ENCODE measurements at places on chromosomes 7 and 10. TPM values are rescaled to one million over a fixed set of nuclear protein-coding genes. Genes with fewer than 3 reads are reported as not detected.

ANLN gene
- total RNA-seq, result 33.2 TPM

DNA sequence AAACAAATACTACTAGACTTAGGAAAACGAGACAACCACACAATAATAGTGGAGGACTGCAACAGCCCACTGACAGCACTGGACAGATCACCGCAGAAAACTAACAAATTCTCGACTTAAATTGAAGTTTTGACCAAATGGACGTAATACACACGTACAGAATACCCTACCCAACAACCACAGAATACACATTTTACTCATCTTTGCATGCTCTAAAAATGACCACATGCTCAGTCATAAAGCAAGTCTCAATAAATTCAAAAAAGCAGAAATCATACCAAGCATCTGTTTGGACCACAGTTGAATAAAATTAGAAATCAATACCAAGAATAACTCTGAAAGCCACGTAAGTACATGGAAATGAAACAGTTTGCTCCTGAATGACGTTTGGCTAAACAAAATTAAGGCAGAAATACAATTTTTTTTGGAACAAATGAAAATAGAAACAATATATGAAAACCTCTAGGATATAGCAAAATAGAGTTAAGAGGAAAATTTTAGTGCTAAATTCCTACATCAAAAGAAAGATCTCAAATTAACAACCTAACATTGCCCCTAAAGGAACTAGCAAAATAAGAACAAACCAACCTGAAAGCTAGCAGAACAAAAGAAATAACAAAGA, 30.6 kb downstream of the MAPK8 start:
- H3K27ac ChIP-seq, result no peak overlapping the region
- DNase-seq, result no peak
- H3K36me3 ChIP-seq, result peaks cover 12% of the 10 kb centered on the region
- no peaks in the 10 kb centered on the region for H3K27me3 ChIP-seq
- H3K4me3 ChIP-seq, result no peak overlapping the region

DNA sequence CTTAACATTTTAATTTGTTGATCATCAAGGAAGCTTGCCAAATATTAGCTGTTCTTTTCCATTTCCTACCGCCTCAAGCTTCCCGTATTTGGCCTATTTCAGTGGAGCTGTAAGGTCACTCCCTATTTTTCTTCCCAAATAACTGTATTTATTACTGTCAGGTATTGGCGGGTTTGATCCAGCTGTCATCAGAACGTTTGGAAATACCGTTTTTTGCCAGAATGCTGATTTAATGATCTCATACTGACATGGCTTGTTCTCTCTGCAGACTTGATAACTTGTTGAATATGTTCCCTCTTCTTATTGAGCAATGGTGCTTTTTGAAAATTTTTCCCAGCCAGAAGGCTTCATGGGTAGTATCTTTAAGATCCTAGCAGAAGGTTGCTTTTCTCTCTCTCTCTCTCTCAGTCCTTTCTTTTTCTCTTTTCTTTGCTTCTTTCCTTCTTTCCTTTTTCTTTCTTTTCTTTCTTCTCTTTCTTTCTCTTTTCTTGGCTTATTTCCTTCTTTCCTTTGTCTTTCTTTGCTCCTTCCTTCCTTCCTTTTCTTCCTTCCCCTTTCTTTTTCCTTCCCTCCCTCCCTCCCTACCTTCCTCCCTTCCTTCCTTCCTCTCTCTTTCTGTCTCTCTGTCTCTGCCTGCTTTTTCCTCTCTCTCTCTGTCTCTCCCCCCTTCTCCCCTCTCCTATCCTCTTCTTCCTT, 42.1 kb downstream of the CUX1 start:
- no peak for DNase-seq
- no peaks in the 10 kb centered on the region for H3K27me3 ChIP-seq
- H3K27ac ChIP-seq, result peak overlapping the region; percentile 67
- no peaks in the 10 kb centered on the region for H3K36me3 ChIP-seq
- peaks cover 54% of the 10 kb centered on the region for H3K4me1 ChIP-seq

HIF1AN gene
- total RNA-seq, result 50.8 TPM

PPRC1 gene
- total RNA-seq, result 47.3 TPM

- peaks cover 3% of the 10 kb centered on the region for H3K4me1 ChIP-seq
- DNase-seq, result no peak
- no peak overlapping the region for H3K4me3 ChIP-seq
- no peak overlapping the region for H3K27ac ChIP-seq
- peaks cover 5% of the 10 kb centered on the region for H3K27me3 ChIP-seq
These were observed 610.6 kb downstream of the ZWINT start for GRCh38 chr10:55750458-55750857.

DNA sequence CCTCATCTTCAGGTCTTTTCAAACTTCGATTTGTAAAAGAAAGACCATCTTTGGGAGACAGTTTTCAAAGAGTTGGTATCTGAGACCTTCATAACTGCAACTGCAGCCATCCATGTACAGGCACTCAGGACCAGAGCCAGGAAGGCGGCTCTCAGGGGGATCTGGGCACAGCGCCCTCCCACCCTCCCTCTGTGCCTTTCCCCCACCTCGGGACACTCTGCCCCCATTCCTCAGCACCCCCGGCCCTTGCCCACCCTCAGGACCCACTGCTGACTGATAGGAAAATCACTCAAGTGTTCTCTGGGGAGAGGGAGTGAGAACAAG, 143.6 kb downstream of the CUBN start:
- DNase-seq, result no peak
- H3K36me3 ChIP-seq, result no peaks in the 10 kb centered on the region
- H3K27me3 ChIP-seq, result no peaks in the 10 kb centered on the region
- H3K4me3 ChIP-seq, result peak overlapping the region; percentile 29
- H3K4me1 ChIP-seq, result peaks cover 42% of the 10 kb centered on the region

GRCh38 chr7:151085329-151085690, 965 bp upstream of the AGAP3 start:
- peaks cover 49% of the 10 kb centered on the region for H3K4me1 ChIP-seq
- no peaks in the 10 kb centered on the region for H3K36me3 ChIP-seq
- H3K27ac ChIP-seq, result peak overlapping the region; percentile 86
- peak overlapping the region; percentile 79 for H3K4me3 ChIP-seq

MYO3A gene
- not detected for total RNA-seq

HSPA12A gene
- total RNA-seq, result 6.9 TPM

DNA sequence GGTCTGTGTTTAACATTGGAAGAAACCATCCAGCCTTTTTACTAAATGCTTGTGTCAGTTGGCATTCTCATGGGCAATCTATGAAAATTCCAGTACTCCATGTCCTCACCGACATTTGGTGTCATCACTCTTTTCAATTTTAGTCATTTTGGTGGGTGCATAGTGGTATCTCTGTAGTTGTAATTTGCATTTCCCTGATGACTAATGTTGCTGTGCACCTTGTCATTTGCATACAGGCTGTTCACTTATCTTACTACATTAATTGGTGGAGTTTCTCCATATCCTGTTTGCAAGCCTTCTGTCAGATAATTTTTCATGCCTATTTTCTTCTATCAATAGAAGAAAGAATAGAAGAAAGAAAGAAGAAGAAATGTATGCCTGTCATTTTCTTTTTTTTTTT, 73.7 kb downstream of the PLPP4 start:
- DNase-seq, result no peak
- H3K4me1 ChIP-seq, result peaks cover 2% of the 10 kb centered on the region
- H3K36me3 ChIP-seq, result no peaks in the 10 kb centered on the region
- H3K27ac ChIP-seq, result no peak overlapping the region
- no peaks in the 10 kb centered on the region for H3K27me3 ChIP-seq
- no peak overlapping the region for H3K4me3 ChIP-seq

GRCh38 chr10:31142026-31142425, 110.4 kb upstream of the ZNF438 start:
- H3K4me3 ChIP-seq, result no peak overlapping the region
- DNase-seq, result no peak
- H3K27ac ChIP-seq, result peak overlapping the region; percentile 62
- H3K27me3 ChIP-seq, result no peaks in the 10 kb centered on the region
- H3K4me1 ChIP-seq, result peaks cover 43% of the 10 kb centered on the region

GRCh38 chr7:30238721-30239441, 45.5 kb upstream of the ZNRF2 start:
- DNase-seq, result no peak
- H3K4me1 ChIP-seq, result peaks cover 22% of the 10 kb centered on the region
- H3K4me3 ChIP-seq, result no peak overlapping the region
- peaks cover 4% of the 10 kb centered on the region for H3K36me3 ChIP-seq
- H3K27me3 ChIP-seq, result no peaks in the 10 kb centered on the region

VGF gene
- not detected for total RNA-seq

LBX1 gene
- total RNA-seq, result not detected

- no peak overlapping the region for H3K4me3 ChIP-seq
- H3K27me3 ChIP-seq, result no peaks in the 10 kb centered on the region
- H3K4me1 ChIP-seq, result peaks cover 82% of the 10 kb centered on the region
- peak overlapping the region; percentile 79 for H3K27ac ChIP-seq
These were observed 385.6 kb upstream of the NPVF start for GRCh38 chr7:25613912-25614311.

DNA sequence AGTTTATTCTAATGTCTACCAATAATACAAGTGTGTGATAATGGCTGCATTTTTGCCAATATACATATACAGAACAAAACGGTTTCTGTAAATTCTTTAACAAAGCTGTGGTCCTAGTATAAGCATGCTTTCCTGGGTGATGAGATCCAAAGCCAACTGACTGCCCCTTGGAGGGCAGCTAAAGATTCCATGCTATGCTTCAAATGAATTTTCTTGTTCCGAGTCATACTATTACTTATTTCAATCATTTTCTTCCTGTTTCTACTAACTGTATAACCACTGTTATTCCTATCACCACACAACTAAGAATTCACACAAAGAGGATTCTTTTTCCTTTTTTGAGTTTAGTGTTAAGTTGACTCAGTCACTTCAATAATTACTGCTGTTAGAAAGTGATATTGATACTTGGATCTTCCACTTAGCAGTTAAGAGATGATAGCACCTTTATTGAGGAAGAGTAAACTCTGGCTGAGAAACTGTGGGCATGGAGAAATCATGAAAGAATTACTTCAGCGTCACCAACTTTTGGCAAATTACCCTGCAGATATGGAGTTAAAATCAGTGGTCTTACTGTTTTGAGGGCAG, 197.5 kb downstream of the ARL4A start:
- H3K27ac ChIP-seq, result peak overlapping the region; percentile 53
- peaks cover 35% of the 10 kb centered on the region for H3K4me1 ChIP-seq
- H3K4me3 ChIP-seq, result no peak overlapping the region
- H3K36me3 ChIP-seq, result no peaks in the 10 kb centered on the region
- DNase-seq, result no peak

DNA sequence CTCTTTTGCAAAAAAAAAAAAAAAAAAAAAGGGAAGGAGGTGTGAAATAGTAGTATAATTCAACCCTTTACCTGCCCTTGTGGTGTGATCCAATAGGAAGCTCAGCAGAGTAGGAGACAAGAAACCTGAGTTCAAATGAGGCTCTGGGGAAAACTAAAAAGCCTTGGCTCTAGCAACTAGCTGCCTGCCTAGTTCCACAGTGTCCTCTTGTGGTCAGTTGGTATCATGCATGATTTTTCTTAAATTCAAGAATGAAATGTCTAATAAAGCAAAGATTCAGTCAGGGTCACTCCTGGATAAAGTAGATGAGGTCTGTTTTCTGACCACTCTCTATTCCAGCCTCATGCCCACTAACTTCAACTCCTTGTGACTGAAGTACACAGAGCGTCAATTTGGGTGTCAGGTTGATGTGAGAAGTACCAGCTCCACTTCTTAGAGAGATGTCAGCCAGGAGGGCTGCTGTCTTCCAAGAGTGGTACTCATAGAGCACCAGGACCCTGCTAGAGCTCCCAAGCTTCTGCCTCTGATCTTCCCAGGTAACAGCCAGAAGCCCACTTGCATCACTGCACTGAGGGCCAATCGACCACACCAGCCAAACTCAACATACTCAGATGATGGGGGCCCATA, 10.5 kb downstream of the LSM5 start:
- H3K36me3 ChIP-seq, result no peaks in the 10 kb centered on the region
- H3K4me3 ChIP-seq, result no peak overlapping the region
- DNase-seq, result no peak
- H3K27me3 ChIP-seq, result no peaks in the 10 kb centered on the region

GRCh38 chr10:121324678-121325213, 273.5 kb downstream of the FGFR2 start:
- no peak overlapping the region for H3K4me3 ChIP-seq
- H3K27me3 ChIP-seq, result peaks cover 13% of the 10 kb centered on the region
- no peaks in the 10 kb centered on the region for H3K4me1 ChIP-seq
- no peaks in the 10 kb centered on the region for H3K36me3 ChIP-seq
- no peak for DNase-seq

GRCh38 chr7:29442146-29442545, 121.5 kb upstream of the PRR15 start:
- no peaks in the 10 kb centered on the region for H3K4me1 ChIP-seq
- no peak for DNase-seq
- H3K27me3 ChIP-seq, result no peaks in the 10 kb centered on the region
- no peaks in the 10 kb centered on the region for H3K36me3 ChIP-seq

DNA sequence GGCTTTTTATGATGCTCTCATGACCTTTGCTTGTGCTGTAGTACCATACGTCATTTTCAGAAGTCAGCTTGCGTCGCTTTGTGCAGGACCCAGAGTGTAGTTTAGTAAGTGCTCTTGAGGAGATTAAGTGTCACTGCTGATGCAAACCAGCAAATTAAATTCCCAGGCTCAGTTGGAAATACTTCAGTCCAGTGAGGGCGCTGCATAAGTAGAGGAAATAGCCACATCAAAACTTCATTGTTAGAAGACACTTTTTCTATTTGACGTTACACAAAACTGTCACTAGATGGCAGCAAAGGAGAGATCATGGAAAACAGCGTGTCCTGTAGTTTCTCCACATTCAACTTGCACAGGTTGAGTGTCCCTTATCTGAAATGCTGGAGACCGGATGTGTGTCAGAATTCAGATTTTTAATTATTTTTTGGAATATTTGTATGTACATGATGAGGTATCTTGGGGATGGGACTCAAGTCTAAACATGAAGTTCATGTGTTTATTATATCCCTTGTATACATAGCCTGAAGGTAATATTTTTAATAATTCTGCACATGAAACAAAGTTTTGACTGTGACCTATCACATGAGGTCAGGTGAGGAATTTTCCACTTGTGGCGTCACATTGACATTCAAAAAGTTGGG, 7.9 kb downstream of the ZNF22 start:
- no peaks in the 10 kb centered on the region for H3K4me1 ChIP-seq
- no peaks in the 10 kb centered on the region for H3K27me3 ChIP-seq
- H3K27ac ChIP-seq, result no peak overlapping the region

DNA sequence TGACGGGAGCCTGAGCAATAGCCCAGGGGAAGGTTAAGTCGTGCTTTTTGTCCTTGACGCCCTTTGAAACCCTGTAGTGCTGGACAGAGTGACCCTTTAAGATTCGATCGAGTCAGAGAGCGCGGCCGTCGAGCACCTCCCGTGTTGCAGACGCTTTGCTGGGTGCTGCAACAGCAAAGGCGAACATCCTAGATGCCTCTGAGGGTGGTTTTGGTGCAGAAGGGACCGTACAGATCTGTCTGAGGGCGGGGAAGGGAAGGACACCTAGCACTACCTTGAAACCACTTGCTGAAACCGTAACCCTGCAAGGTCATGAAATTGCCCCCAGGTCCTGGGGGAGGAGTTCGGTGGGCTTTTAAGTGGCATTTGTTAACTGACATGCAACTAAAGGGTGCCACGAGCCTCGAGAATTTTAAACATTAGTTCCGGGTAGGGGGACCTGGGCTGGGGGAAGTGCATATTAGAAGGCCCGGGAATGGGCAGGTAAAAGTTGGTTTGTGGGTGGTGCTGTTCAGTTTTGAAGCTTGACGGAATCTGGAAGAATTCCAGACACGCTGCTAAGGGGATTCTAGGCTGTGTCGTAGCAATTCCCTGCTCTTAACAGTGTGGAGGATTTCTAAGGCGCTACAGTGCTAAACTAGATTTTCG, 786 bp downstream of the ATP5F1C start:
- peaks cover 10% of the 10 kb centered on the region for H3K36me3 ChIP-seq
- no peak overlapping the region for H3K27ac ChIP-seq
- peaks cover 57% of the 10 kb centered on the region for H3K4me1 ChIP-seq
- H3K4me3 ChIP-seq, result no peak overlapping the region

All from chondrocyte (in vitro differentiated cells).